ENCODE measurements at places on chromosomes 3 and 15.
A peak's percentile ranks its signal among the peaks of the same experiment; 100 is the strongest.

GRCh38 chr15:101664303-101664913, 12.2 kb upstream of the TM2D3 start:
- no peak for DNase-seq

- DNase-seq: peak; percentile 9
Measured at GRCh38 chr3:43699864-43700263, 9.1 kb downstream of the ABHD5 start.

GRCh38 chr3:170096342-170096741, 58.5 kb downstream of the GPR160 start:
- no peak for DNase-seq

DNA sequence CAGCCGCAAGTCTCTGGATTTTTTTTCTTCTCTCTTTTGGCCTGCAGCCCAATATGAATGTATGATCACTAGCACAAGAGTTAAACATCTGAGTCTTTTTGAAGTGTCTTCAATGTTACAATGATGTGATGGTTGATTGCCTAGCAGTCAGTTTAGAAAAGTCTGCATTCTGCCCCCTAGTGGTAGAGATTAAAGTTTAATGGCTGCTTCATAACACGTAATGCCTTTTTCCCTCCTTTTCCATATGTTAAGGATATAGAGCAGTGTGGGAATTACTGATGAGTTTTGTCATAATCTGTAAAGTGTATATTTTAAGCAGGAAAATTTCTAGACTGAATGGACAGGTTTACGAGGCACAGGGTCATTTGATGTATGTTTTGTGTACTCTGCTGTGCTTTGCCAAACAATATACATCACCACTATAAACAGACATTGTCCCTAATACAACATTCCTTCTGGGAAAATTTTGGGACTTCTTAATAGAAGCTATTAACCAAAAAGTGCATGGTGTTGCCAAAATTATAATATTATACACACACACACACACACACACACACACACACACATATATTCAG, 1038.5 kb upstream of the NR2F2 start:
- no peak for DNase-seq

- DNase-seq: no peak
Measured at GRCh38 chr15:79218588-79219200, 63.8 kb upstream of the ANKRD34C start.

- DNase-seq: no peak
Measured at GRCh38 chr3:1117843-1118473, 25.1 kb downstream of the CNTN6 start.

GRCh38 chr3:25783661-25784512, 644 bp upstream of the NGLY1 start:
- peak; percentile 67 for DNase-seq

- no peak for DNase-seq
Measured at GRCh38 chr3:176193032-176193730, 1004.1 kb downstream of the TBL1XR1 start.

GRCh38 chr3:73215901-73216300, 154.4 kb downstream of the EBLN2 start:
- no peak for DNase-seq

GRCh38 chr3:24510030-24510648, 15.5 kb upstream of the THRB start:
- no peak for DNase-seq

- DNase-seq: peak; percentile 74
Measured at GRCh38 chr3:14508966-14509795, 31.0 kb downstream of the GRIP2 start.

- no peak for DNase-seq
Measured at GRCh38 chr3:24829629-24830229, 335.1 kb upstream of the THRB start.

- DNase-seq: no peak
Measured at GRCh38 chr3:31832551-31832950, 148.5 kb downstream of the OSBPL10 start.

DNA sequence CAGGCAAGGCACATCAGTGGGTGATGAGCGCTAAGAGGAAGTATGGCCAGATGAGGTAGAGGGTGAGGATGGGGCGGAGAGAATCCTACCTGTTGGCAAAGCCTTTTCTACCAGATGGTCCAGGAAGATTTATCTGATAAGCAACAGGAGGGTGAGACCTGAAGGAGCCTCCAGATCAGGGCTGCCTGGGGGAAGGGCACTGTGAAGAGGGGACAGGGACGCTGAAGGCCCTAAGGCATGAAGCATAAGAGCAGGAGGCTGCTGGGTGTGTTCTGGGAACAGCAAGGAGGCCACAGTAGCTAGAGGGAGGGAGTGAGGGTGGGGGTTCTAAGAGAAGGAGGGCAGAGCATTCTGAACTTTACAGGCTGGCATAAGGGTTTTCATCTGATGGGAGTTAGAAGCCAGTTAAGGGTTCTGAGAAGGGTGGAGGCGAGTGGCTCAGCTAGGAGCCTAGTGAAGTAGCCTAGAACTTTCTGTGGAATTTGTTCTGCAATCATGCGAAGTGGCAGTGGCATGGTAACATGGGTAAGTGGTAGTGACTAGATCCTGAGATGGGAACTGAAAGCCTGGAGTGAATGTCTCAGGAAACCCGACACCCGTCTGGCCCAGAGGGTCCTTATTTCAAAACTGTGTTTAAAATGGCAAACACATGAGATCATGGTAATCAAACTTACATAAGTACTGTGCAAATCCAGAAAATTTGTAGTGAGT, 29.9 kb downstream of the CGNL1 start:
- no peak for DNase-seq

DNA sequence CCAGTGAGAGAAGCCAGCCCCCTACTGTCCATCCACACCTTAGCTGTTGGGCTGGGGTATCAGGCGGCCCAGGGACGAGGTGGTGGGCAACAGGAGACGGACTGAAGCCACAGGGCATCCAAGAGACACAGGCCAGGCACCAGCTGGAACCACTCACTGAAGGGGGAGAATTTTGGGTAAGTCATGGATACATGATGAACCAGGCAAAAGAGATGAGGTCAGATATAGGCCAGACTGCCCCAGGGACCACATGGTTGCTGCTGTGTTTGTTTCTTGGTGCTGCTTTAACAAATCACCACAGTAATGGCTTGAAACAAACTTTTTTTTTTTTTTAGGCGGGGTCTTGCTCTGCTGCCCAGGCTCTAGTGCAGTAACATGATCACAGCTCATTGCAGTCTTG, 66.4 kb downstream of the SEMA5B start:
- no peak for DNase-seq

DNA sequence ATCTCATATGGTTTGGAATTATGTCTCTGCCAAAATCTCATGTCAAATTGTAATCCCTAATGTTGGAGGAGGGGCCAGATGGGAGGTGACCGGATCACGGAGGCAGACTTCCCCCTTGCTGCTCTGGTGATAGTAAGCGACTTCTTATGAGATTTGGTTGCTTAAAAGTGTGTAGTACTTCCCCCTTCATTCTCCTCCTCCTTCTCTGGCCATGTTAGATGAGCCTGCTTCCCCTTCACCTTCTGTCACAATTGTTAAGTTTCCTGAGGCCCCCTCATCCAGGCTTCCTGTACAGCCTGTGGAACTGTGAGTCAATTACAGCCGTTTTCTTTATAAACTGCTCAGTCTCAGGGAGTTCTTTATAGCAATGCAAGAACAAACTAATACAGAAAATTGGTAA, 51.1 kb downstream of the NEDD4 start:
- DNase-seq: no peak

DNA sequence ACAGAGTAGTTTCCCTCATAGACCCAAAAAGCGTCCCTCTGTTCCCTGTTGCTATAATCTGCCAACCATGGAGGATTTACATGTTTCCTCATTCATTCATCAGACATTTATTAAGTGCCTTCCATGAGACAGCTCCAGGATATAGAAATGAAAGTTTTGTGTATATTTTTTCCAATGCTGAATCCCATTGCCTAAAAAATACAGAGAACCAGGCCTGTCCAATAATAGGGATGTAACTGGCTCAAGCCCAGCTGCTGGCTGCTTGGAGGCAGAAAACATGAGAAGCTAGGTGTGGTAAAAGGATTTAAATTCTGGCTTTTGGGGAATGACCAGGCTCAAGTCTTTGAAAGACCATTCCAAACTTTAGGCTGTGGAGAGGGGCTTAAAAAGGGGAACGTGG, 41.5 kb downstream of the RARB start:
- DNase-seq: no peak

DNA sequence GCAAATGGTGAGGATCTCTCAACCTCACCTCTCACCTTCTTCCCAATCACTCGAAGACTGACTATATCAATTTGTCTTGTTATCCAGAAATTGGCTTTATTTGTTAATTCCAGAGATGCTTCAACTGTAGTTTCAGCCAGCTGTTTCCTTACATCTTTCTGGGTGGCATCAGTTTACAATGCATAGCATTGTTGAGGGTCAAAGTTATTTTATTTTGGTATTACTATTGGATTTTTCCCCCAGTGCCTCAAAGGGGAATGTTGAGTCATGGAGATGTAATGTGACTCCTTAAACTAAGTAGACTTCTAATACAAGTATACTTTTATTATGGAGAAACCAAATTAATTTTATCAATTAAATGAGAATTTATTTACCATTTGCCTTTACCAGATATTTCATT, 351.6 kb downstream of the TIGIT start:
- no peak for DNase-seq

GRCh38 chr3:71244826-71245488, 338.6 kb downstream of the FOXP1 start:
- no peak for DNase-seq

GRCh38 chr3:169628567-169628966, 34.9 kb downstream of the MECOM start:
- no peak for DNase-seq

DNA sequence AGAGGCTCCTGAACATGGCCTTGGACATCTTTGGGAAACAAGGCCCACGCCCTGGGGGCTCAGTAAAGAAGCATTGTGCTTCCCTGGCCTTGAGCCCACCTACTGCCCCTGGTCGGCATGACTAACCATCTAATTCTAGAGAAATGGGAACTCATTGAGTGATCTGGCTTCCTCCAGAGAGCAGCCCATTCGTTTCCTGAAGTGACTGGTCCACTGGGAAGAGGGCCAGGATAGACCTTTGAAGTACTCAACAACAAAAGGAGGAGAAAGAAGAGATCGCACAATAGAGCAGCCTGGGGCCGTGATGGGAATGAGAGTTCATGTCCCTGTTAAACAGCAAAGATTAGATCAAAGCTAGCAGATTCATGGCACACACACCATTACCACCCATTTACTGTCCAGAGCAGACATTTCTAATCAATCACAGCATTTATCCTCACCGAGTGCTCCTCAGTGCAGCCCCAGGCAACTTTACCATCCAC, 514.4 kb upstream of the PROK2 start:
- no peak for DNase-seq

DNA sequence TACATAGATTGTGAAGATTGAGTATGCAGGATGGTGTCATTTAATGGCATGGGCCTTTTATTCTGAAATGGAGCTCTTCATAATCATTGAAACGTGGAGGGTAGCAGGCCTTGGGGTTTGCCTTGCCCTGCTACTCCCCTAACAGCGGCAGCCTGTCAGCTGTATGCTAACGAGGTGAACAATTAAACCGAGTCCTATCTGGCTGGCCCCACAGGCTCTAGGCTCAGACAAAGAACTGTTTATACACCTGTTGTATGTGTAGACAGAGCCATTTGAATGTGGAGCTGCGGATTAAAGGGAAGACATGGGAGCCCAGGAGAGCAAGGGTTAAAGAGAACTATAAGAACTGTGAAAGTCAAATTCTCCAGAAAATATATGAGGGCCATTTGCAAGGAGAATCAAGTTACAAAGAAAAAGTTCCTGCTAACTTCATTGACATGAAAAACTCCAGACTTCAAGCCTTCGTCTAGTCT, 116.7 kb upstream of the CGNL1 start:
- no peak for DNase-seq

- no peak for DNase-seq
Measured at GRCh38 chr3:72154391-72155335, 369.7 kb upstream of the PROK2 start.

DNA sequence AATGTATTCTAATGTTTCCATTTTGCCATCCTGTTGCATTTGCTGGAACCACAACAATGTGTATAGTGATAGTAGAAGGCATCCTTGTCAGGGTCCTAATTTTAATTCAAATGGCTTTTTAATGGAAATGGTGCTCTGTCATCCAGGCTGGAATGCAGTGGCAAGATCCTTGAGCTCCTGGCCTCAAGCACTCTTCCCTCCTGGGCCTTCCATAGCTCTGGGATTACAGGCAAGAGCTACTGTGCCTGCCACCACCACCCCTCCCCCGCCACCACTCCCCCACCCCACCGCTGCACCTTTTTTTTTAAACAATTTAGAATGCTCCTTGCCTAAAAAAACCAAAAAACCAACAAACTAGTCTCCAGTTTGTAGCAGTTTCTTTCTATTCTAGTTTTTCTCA, 15.2 kb upstream of the IQCF6 start:
- DNase-seq: no peak

GRCh38 chr3:133448478-133449122, 48.7 kb downstream of the BFSP2 start:
- peak; percentile 36 for DNase-seq

- no peak for DNase-seq
Measured at GRCh38 chr15:76258460-76258859, 52.8 kb downstream of the ETFA start.

- DNase-seq: no peak
Measured at GRCh38 chr3:31918179-31919150, 62.6 kb downstream of the OSBPL10 start.

DNA sequence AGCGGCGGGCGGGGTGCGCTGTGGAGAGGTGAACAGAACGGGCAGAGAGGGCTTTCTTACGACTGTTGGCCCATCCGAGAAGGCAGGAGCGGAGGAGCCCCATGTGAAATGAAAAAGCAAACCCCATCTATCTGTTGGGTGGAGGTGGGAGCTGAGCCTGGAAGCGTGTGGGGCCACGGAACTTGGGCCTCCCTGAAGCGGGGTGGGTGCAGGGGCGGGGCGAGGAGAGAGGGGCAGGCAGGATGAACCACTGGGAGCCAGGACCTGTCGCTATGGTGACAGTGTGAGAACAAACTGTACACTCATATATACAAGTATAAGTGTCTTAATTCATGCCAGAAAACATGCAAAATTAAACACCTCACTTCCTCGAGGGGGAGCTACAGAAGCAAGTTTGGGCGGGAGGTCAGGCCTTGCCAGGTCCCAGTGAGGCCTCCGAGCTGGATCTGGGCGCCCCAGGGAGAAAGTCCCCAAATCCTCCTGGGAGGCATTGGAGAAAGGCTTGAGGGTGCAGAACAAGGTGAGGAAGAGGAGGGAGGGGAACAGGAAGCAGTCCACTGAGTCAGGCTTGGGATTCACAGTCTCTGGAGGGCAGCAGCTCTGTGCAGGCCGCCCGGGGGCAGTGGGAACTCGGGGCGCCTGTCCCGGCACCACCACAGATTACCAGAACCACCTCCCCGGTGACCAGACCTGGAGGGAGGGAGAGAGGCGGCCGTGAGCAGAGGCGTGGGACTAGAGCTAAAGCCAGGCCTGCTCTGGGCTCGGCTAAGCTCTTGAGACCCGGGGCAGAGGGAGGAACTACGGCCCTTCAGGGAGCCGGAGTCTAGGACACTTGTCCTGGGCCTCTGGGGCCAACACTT, 34.8 kb downstream of the RBPMS2 start:
- DNase-seq: no peak

DNA sequence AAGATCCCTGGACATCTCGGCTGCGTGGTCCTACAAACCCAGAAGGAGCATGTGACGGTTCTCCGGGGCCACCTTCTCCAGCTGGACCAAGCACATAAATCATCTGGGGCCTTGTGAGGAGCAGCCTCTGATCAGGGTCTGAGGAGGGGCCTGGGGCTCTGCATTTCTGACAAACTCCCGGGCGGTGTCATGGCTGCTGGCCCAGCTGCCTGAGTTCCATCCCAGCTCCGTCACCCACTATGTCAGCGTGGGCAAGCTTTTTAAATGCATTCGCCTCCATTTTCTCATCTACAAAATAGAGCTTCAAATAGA, 126.3 kb upstream of the MEF2A start:
- no peak for DNase-seq

- no peak for DNase-seq
Measured at GRCh38 chr3:97721446-97721845, 43.1 kb upstream of the ARL6 start.
